ENCODE measurements at places on chromosomes 5 and 9.

DNA sequence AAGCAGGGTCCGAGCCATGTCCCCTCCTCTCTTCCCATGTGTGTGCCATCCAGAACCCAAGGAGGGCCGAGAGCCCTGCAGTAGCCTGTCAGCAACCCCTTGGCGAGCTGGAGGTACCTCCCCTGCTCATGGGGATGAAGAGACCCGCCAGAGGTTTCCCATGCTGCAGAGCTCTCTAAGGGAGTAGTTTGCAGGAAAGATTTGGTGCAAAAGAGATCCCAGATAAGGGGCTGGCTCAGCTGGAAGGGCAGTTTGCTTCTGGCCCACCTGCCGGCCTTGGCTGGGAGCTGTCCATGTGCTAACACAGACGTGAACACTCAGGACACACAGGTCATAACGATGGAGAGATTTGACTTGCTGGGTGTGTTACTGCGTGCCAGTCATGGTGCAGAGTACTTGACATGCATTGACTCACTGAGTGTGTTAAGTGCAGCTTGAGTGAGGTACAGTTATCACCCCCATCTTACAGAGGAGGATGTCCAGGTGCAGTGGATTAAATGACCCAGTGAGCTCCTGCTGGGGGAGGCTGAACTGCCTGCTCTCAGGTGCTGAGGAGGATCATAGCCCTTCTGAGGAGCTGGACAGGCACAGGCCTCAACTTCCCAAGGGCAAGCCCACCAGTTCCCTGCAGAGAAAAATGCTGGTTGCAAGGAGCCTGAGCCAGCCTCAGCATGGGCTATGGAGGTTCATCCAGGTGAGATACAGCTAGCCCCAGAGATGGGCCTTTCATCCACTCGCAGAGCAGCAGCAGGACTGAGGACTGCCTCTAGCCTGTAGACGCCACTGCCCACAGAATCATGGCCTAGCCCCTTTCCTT lies 6.3 kb upstream of the SLC25A48 start:
- no peak for DNase-seq

DNA sequence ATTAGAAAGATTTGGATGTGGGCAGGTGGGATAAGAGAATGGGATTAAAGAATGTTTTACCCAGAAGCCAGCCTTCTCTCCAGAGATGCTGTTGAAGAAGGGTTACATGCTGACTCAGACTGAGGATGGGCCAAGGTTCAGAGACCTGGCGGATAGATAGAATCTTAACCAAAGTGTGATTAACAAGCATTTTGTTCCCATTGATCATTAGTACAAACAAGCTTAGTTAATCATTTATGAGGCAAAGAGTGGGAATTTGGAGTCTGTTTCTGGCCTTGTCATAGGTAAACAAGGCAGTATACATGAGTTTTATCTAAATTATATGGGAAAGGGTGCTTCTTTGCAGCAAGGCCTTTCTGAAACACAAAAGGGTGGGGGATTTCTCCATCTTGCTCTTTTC lies 20.8 kb upstream of the DTWD2 start:
- no peak for DNase-seq

GRCh38 chr9:117916291-117916690 lies 212.1 kb downstream of the TLR4 start:
- no peak for DNase-seq

DNA sequence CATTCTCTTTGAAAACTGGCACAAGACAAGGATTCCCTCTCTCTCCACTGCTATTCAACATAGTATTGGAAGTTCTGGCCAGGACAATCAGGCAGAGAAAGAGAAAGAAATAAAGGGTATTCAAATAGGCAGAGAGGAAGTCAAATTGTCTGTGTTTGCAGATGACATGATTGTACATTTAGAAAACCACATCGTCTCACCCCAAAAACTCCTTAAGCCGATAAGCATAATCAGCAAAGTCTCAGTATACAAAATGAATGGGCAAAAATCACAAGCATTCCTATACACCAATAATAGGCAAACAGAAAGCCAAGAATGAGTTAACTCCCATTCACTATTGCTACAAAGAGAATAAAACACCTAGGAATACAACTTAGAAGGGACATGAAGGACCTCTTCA lies 21.0 kb upstream of the EPB41L4A start:
- no peak for DNase-seq

DNA sequence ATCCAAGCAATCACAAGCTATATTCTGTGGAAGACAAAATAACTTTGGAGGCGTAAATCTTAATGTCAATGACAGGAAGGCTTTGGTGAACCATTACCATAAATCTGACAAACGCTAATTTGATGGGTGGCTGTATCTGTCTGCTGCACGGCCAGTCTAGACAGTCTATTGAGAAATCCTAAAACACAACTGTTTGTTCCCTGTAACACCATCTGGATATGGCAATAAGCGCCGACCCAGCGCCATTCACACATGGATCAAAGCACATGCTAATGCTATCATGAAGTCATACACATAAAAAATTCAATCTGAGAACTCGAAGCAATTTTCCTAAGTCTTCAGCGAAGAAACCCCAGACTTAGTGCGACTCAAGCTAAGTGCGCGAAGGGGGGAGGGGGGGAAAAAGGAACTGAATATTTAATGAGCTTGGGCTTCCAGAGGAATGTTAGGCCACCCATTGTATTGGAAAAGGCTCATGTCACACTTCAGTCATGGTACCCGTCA lies 95.1 kb downstream of the ARL15 start:
- peak; percentile 86 for DNase-seq
